ENCODE measurements at places on chromosomes 5 and 9.

- no peak for DNase-seq
Observed at GRCh38 chr9:133852431-133852830, 114.3 kb upstream of the SARDH start.

- DNase-seq, result no peak
Observed at GRCh38 chr9:84375954-84376353, 35.4 kb upstream of the SLC28A3 start.

- DNase-seq, result no peak
Observed at GRCh38 chr5:109450129-109450877, 40.5 kb upstream of the PJA2 start.

GRCh38 chr5:72302171-72302570 is 17.9 kb downstream of the MRPS27 start:
- no peak for DNase-seq

- DNase-seq, result no peak
Observed at GRCh38 chr5:7374186-7374585, 21.8 kb upstream of the ADCY2 start.

- peak; percentile 44 for DNase-seq
Observed at GRCh38 chr9:130482463-130482862, 37.7 kb downstream of the ASS1 start.

DNA sequence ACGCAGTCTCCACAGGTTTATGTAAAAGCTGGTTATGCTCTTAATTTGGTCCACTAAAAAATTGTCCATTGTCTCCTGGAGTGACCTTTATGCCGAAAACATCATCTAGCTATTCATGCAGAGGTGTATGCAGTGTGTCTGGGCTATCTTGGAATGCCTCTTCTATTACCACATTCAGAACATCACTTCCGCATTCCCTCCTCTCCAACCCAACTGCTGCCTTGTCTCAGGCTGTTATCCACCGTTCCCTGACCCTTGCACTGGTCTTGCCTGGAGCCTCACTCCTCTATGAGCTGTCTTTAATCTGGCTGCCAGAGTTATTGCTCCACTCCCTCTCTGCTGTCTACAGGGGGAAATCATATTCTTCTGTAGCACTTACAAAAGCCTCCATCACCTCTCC is 214.1 kb upstream of the ANKRD55 start:
- DNase-seq, result no peak

GRCh38 chr5:149170299-149170698 is 29.0 kb downstream of the ABLIM3 start:
- no peak for DNase-seq

- peak; percentile 13 for DNase-seq
Observed at GRCh38 chr5:180209137-180209581, at the start of gene RASGEF1C. Gene RASGEF1C, minus strand, starts transcription at chr5:180209211. Its CDS starts 71,159 bp downstream, at chr5:180138052.

DNA sequence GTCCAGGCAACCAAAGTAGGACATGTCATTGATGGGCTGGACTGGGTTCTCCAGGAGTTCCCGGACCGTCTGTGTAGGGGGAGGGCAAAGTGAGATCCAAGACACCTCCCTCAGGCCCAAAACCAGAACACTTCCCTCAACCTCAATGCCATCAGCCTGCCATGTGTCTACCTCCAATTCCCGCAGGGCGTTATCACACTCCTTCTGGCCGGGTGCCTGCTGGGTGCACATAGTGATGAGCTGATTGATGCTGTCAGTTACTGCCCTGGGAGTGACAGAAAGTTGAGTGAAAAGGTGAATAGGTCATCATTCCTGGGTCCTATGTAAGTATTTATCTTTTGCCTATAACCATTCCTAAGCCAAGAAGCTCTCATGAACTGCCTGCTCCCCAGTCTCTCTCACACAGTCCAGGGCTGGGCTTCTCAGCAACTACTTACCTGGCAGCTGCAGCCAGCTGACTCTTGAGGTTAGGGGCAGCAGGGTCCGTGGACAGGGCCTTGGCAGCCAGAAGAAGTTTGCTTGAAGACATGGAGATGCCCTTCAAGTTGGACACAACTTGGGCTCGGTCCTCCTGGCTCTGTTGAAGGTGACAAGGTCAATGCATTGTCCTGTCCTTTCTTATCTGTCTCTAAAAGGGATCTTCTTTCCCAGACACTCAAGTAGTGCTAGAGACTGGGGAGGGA is 21.0 kb downstream of the TLN1 start:
- DNase-seq, result no peak

DNA sequence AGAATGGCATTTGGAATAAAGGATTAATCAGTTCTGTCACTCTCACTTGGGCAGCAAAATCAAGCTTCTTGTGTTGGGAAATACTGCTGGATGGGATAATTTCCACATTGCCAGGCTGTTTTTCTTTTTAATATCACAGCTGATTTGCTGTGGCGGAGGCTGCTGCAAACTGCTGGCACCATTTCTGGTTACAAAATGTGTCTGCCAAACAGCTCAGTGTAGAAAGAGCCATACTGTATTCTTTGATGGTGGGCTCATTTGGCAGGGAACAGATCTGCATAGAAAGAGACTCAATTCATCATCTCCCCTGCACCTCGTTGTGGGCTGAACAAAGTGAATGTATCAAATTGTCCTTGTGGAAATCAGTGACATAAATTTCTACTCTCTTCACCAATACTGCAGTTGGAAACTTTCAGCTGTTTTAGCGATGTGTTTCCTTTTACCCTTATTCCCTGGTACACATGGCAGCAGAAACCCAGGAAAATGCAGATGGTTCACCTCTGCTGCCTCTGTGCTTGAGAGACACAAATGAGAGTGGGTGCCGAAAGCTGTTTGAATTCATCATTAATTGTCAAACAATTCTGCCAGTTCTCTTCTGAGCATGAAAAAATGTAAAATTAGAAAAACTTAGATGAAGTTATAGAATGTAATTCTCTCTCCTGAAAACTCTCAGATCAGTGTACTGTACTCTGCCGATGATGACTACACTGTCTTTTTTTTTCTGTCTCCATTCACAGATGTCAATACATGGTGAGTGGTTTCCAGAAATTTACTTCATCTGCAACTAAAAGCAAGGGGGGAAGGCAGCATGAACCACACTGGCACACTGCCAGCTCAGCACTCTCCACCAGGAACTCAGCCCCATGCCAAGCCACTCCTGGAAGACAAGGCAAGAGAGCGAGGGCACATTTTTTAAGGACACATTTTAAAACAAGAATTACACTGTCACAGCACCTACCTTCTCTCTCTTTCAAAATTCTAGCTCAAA is 75.0 kb downstream of the HMHB1 start:
- peak; percentile 29 for DNase-seq

DNA sequence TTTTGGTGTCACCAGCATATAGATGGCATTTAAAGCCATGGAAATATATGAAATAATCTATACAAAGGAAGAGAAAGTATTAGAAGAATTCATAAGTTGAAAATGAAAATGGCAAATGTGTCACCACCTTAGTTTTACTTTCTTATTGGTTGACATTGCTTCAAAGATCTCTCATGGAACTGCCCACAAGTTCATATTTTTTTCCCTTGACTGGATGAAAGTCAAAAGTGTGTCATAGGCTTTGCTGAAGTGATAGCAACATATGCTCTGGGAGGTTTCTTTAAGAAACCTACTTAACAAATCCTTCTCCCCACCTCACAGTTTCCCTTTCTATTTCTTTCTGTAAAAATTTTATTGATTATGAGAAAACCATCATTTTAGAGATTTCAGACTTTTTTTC is 127.2 kb downstream of the VPS13A start:
- no peak for DNase-seq
